ENCODE measurements at places on chromosomes 1 and 21. TPM values are rescaled to one million over a fixed set of nuclear protein-coding genes. Genes with fewer than 3 reads are reported as not detected.

Gene SPATA45
- not detected for total RNA-seq

Gene CD1D
- 8.4 TPM for total RNA-seq

Gene CLCA4
- not detected for total RNA-seq

Gene SDC3
- total RNA-seq = 27.5 TPM

Gene LRRC53
- not detected for total RNA-seq

Gene L1TD1
- 0.14 TPM for total RNA-seq

Gene HTR6
- total RNA-seq = not detected

Gene S100A9
- total RNA-seq = 603 TPM

Gene SPRR1B
- not detected for total RNA-seq

Gene CD101
- 2.0 TPM for total RNA-seq

Gene KIRREL1
- 3.6 TPM for total RNA-seq

Gene IFT25
- total RNA-seq = 18.3 TPM

Gene KLHL21
- 20.8 TPM for total RNA-seq

Gene FGR
- 20.2 TPM for total RNA-seq

Gene SH2D5
- total RNA-seq = 0.05 TPM

Gene NUP210L
- not detected for total RNA-seq

Gene OR14I1
- total RNA-seq = not detected

Gene FCER1A
- 0.08 TPM for total RNA-seq
